HepG2 (cell line): ENCODE measurements at places on chromosomes 16 and 17. TPM values are rescaled to one million over a fixed set of nuclear protein-coding genes. Genes with fewer than 3 reads are reported as not detected.

Gene APOBR
- total RNA-seq, result 0.11 TPM in 1 of 2 replicates, not detected in the other

Gene KRT32
- total RNA-seq, result not detected in 2 replicates

Gene PLD2
- 7.8 and 13.4 TPM in 2 replicates for total RNA-seq

- no peak for DNase-seq
Observed at GRCh38 chr17:39663340-39663687, 1.8 kb upstream of the TCAP start.
